ENCODE measurements at places on chromosomes 4 and X.

GRCh38 chr4:13963601-13964000 lies 336.1 kb upstream of the BOD1L1 start:
- no peak for DNase-seq

DNA sequence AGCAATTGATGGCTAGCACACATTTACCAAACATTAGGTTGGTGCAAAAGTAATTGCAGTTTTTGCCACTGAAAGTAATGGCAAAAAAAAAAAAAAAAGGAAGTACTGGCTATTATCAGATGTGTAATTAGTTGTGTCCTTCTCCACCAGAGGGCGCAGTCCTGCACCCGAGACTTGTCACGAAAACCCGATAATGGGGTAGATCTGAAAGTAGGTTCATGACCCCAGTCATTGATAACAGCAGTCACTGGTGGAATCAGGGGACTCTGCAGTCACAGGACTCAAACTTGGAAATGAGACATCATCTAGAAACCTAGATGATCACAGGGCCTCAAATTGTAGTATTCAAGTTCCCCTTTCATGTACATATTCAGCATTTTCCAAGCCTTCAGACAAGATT lies 13.1 kb upstream of the ACOT9 start:
- DNase-seq, result peak; percentile 14

- no peak for DNase-seq
Observed at GRCh38 chr4:25927361-25928195, 13.6 kb downstream of the SMIM20 start.

- no peak for DNase-seq
Observed at GRCh38 chr4:76272073-76272472, 20.6 kb downstream of the FAM47E start.

Measured in NCI-H2029 (cell line).